NCI-H226 (cell line): ENCODE measurements at places on chromosomes 4 and X.

DNA sequence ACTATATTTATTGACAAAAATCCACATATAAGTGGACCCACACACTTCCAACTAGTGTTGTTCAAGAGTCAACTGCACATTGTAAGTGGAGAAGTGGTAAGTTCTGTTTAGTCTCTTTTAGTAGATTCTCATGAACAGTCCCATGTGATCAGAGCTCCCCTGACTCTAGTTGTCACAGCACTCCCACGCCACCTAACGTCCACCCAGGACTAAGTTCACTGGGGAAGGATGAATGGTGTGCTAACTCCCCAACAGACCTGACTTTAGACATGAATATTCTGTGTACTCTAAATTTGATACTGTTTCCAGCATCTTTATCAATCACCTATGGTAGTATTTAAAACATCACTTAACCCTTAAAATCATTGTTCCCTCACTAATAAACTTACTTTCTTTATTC lies 59.8 kb downstream of the PACRGL start:
- no peak for DNase-seq

- no peak for DNase-seq
Measured at GRCh38 chrX:120512627-120513026, 43.5 kb upstream of the LAMP2 start.

GRCh38 chr4:26434030-26434639 lies 56.1 kb downstream of the CCKAR start:
- no peak for DNase-seq

DNA sequence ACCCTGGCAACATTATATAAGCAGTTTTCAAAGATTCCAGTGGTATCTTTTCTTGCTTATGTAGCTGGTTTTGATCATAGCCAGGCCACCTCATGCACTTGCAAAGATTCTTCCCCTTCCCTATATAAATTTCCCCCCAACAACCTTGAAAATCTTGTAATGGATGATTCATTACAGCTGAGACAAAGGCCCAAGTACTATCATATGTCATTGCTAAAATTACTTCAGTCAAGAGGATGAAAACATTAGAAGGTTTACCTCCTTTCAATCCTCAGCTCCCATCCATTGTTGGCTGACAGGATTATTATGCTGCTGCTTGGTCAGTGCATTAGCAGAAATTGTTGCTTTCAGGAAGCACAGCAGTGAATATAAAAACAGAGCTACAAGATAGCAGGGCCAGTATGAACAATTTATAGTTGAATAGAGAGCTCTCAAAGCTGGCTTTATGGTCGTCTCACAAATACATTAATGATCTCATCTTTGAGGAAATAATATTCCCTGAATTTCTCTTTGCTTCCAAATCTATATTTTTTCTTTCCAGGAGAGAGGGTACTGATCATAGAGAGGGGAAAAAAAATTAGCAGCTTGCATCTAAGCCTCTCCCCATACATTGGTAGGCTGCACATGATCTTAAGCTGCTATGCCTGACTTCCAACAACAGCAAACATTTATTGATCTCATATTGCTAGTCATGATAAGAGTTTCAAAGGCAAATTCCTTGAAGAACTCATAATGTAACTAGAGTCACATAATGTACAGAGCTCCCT lies 7.7 kb upstream of the ARHGEF38 start:
- DNase-seq: no peak

GRCh38 chr4:184805462-184806228 lies 20.1 kb downstream of the ACSL1 start:
- DNase-seq: no peak

DNA sequence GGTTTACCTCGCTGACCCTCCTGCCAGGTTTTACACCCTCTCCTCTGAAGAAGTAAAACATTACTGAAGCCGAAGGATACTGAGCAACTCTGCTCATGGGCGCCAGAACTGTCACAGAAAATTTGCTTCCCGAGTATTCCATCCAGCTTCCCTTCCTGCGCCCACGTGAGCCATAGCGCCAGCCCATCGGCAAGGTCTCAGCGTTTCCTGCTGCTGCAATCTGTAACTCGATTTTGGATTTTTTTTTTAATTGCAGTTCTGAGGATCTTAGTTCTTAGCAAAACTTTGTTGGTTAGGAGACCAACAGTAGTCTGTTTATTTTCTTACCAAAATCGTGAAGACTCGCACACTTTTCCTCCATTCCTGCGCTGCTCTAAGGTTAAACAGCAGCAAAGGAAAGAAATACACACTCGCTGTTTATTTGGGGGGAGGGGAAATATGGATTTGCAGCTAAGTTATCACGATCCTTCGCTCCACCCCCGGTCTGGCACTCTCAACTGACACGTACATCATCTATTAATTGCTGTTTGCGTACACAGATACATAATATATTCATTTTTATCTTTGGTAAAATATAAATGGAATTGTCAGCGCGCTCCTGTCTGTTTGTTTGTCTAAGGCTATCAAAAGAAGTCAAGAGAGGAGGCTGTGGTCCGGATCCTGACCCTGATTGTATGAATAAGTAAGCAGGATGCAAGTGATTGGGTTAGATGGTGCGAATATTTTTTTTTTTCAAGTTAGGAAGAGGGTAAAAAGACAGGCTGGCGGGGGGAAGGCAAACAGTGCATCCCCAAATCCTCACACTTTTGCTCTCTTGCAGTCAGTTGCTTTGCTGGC lies at the start of gene TLL1:
Gene TLL1, plus strand, starts transcription at position 777 of the 837 bp plus-strand sequence. CDS start 668 bp downstream, outside the sequence.
- no peak for DNase-seq

- DNase-seq: no peak
Measured at GRCh38 chr4:182804131-182804530, 113.1 kb downstream of the DCTD start.

GRCh38 chr4:1763550-1764080 lies 29.5 kb upstream of the FGFR3 start:
- DNase-seq: no peak

GRCh38 chr4:55795341-55795740 lies 24.2 kb upstream of the EXOC1L start:
- no peak for DNase-seq
